ENCODE measurements at places on chromosomes 6 and 20.

DNA sequence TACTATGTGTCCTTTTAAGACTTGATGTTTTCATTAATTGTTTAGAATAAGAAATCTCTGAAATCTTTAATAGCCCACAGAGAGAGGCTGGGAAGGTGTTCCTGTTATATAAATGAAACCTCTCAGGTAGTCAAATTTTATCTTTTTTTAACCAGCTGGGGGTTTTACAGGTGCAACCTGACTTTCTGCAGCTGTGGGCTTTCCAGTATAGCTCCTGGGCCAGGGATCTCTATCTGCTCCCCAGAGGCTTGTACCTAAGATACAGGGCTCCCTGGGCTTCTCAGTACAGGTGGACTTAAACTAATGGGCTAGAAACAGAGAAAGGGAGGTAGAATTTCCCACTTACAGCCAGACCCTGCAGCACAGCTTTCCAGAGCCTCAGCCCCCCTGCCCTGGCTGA lies 49.4 kb downstream of the HLA-C start:
- no peak for DNase-seq

DNA sequence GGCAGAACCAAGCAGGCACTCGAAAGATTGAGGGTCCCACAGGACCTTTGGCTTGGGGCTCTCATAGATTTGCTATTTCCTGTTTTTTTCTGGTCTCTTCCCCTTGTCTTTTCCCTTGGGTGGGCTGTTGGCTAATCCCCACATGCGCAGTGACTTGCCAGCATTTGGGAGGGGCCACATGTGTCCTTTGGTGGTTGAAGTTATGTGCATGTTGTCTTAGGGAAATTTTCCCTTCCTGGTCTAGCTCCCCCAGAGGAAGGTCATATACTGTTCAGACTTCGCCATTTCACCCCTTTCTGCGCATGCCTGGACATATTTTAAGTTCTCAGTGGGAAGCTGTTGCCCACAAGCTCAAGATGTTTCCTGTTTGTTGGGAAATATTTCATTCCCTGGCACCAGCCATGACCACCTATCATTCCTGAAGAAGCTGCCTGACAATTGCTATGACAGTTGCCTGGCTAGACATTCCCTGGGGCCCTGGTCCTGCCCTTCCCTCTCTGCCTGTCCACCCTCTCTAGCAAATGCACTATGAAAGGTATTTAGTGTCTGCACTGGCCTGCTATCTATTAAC lies 156.2 kb upstream of the THBS2 start:
- DNase-seq = no peak

- DNase-seq = no peak
These were observed 161.7 kb upstream of the BMP5 start for GRCh38 chr6:56036916-56037600.

- DNase-seq = no peak
These were observed 686 bp upstream of the EGFL8 start for GRCh38 chr6:32163559-32164258.

DNA sequence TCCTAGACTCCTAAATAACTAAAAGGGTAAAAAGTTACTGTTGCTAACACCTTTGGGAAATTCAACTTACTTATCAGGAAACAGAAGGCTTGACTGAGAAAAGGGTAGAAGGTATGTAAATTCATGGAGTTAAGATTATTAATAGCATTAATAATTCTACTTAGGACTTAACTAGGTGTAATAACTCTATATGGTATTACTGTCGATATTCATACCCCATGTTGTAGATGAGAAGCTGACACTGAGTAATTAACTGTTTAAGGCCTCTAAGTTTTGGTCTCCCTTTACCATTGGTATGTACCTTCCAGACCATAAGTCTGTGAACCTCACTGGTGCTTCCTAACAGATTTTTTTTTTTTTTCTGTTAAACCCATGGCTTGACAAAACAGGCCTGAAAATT lies 15.4 kb downstream of the GLO1 start:
- no peak for DNase-seq

GRCh38 chr6:108293527-108294296 lies 1.1 kb upstream of the AFG1L start:
- no peak for DNase-seq

GRCh38 chr20:32524829-32525501 lies 60.2 kb downstream of the NOL4L start:
- DNase-seq = no peak

DNA sequence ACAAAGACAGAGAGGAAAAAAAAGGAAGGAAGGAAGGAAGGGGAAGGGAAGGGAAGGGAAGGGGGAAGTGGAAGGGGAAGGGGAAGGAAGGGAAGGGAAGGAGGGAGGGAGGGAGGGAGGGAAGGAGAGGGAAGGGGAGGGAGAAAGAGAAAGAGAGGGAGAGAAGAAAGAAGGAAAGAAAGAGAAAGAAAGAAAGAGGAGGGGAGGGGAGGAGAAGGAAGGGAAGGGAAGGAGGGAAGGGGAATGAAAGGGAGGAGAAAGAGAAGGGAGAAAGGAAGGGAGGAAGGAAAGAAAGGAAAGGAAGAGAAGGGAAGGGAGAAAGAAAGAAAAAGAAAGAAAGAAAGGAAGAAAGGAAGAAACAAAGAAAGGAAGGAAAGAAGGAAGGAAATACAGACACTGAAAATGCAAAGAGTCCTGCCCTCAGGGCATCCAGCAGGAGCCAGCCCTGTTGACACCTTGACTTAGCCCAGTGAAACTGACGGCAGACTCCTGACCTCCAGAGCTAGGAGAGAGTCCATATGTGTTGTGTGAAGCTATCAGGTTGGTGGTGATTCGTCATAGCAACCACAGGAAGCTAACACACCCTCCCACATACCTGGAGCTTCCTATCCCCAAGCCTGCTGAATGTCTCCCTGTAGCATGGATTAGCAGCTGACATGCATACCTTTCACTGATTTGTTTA lies 58.7 kb upstream of the SULF2 start:
- DNase-seq = no peak

GRCh38 chr20:21102603-21103311 lies 3.4 kb downstream of the LINC00237 start:
- DNase-seq = no peak

GRCh38 chr20:5189917-5190316 lies 63.1 kb downstream of the CDS2 start:
- no peak for DNase-seq

GRCh38 chr6:122628714-122629113 lies 18.5 kb downstream of the PKIB start:
- DNase-seq = no peak

DNA sequence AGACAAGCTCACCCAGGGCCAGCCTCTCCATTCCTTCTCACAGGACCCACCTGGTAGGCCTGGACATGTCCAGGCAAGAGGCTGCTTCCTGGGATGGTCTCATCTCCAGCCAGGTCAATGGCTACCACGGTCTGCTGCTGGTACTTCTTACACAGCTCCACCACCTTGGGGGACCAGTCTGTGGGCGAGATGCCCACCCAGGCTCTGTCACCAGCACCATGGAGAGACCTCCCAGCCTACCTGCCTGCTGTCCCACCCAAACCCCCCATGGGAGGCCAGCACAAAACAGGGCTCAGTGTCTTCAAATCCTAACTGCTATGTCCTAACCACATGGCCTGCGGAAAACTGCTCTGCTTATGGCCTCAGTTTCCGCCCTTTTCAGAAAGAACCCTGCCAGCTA lies 27.3 kb downstream of the ADA start:
- DNase-seq = no peak

- no peak for DNase-seq
These were observed 8.9 kb downstream of the DSP start for GRCh38 chr6:7550433-7550801.

DNA sequence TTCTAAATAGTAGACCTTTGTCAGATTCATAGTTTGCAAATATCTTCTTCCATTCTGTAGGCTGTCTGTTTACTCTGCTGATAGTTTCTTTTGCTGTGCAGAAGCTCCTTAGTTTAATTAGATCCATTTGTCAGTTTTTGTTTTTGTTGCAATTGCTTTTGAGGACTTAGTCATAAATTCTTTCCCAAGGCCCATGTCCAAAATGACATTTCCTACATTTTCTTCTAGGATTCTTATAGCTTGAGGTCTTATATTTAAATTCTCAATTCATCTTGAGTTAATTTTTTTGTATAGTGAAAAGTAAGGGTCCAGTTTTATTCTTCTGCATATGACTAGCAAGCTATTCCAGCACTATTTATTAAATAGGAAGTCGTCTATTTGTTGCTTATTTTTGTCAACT lies 287.0 kb downstream of the PACRG start:
- DNase-seq = no peak

- DNase-seq = no peak
These were observed 57.3 kb upstream of the LAMP5 start for GRCh38 chr20:9457136-9457535.

- DNase-seq = no peak
These were observed 3.1 kb downstream of the NOL4L start for GRCh38 chr20:32581839-32582658.

DNA sequence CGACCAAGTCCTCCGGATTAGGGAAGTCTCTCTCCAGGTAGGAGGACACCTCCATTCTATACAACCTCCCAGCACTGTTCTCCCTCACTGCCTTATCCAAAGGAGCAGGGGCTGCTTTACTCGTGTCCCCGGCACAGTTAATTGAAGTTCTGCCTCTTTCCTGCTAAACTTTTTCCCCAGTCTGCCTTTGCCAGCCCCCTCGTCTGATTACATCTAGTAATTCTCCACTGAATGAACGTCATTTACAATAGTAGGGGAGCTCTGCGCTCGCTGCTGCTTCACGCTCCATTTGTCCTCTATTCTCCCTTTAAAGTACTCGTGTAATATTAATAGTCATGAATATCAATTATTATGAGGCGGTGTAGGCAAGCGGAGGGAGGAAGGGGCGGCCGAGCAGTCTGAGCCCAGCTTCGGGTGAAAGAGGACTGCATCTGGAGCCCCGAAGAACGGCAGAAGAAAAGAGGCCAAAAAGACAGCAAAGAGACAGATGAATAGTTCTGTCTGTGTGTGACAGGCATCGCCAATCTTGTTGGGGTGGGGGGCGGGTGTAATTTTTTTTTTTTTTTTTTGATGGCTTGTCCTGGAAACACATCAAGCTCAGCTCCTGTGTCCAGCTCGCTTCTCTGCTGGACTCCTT lies 2.9 kb downstream of the TFAP2B start:
- DNase-seq = no peak

GRCh38 chr20:58938541-58938940 lies 42.5 kb upstream of the NELFCD start:
- DNase-seq = no peak

DNA sequence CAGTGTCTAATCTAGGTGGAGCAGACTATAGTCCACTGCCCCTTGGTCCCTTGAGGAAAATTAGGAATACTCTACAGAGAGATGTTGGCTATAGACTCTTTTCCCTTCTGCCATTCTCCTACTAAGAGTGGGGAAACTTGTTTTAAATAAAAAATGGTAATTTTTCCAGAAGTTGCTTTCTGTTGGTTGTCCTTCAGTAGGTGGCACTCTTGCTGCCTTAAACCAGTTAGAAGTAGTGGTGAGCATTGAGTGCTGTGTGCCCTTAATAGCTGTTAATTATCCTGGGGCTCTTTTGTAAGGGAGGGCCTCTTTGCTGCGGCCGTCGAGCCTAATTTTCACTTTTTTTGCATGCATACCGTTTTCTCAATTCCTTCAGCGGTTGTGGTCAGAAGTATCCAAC lies 2.8 kb downstream of the CMTR1 start:
- no peak for DNase-seq

- no peak for DNase-seq
These were observed 10.4 kb upstream of the ELMO2 start for GRCh38 chr20:46416839-46417238.

DNA sequence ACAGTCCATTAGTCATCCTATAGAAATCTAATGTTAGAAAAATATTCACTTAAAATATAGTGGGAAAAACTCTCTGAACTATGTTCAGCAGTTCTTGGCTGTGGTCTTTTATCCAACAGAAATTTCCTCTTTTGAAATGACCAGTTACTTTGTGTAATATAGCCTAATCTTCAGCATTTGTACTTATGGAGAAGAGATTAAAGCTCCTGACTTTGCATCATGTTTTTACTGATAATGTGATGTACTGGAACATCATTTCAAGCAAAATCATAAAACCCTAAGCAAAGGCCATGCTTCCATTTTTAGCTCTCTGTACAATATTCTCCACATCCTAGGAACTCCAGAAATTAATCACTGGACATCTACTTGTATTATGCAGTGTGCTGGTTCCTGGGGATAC lies 430.8 kb upstream of the RUNX2 start:
- no peak for DNase-seq

- no peak for DNase-seq
These were observed 5.2 kb downstream of the FAXC start for GRCh38 chr6:99344289-99344688.

DNA sequence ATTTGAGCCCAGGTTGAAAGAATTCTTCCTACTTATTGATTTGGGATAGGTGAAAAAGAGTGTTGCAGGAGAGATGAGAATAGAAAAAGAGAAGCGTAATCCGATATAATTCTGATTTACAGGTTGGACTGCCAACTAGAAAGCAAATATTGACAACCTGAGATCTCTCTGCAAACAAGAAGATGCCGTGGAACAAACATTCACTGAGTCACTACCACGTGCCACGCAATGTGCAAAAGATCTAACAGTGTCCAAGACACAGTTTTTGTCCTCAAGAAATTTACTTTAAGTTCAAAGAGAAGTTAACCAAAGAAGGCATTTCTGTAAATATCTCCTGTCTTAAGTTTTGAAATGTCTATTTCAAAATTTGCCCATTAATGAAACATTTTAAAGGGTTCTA lies 578.0 kb upstream of the ARID1B start:
- no peak for DNase-seq

- no peak for DNase-seq
These were observed 229.1 kb downstream of the PLCB1 start for GRCh38 chr20:8361006-8361652.

DNA sequence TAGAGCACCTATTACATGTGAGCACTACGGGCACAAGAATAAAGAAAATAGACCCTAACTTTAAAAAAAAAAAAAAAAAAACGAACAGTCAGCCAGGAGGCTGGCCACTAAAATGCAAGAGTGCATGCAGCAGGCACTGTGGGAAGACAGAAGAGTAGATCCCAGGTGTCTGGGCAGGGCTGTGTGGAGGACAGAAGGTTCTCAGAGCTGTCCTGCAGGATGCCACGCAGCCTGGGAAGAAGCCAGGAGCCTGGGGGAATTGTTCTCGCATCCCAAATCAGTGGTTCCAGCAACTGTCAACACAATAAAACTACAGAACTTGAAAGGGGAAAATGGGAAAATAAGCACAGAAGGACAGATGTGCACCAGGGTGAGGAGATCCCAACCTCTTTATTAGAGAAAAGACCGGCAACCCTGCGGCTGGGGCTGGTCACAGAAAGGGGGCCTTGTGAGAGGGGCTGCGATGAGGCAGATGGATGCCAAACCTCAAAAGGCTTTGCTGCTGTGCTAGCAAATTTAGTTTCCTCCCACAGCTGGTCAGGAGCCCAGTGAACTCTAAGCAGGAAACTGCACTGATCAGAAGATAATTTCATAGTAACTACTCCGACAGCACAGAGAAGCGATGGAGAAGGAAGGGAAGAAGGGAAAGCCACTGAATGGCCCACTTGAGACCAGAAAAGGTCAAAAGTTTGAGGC lies 30.9 kb downstream of the MAP3K5 start:
- DNase-seq = no peak
